ENCODE measurements at places on chromosomes 16 and 17. TPM values are rescaled to one million over a fixed set of nuclear protein-coding genes. Genes with fewer than 3 reads are reported as not detected.
A peak's percentile ranks its signal among the peaks of the same experiment; 100 is the strongest.

GRCh38 chr17:33779234-33779591 is 475.9 kb upstream of the CCL2 start:
- peak; percentile 71 for DNase-seq

GRCh38 chr17:1715803-1716075 is 5.6 kb upstream of the TLCD2 start:
- DNase-seq, result no peak

DNA sequence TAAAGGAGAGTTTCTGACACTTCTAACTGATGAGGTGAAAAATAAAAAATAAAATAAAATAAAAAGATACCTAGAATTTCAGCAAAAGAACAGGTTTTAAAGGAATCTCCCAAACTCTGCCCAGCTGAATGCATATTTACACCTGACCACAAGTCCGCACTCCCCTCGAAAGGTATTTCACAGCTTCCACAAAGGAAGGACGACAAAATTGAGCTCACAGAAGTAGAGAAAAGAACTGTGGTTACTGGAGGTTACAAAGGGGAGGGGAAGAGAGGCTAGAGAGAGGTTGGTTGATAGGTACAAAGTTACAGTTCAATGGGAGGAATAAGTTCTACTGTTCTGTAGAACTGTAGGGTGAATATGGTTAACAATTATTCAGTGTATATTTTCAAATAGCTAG is 5.0 kb downstream of the LITAF start:
- no peak for DNase-seq

DNA sequence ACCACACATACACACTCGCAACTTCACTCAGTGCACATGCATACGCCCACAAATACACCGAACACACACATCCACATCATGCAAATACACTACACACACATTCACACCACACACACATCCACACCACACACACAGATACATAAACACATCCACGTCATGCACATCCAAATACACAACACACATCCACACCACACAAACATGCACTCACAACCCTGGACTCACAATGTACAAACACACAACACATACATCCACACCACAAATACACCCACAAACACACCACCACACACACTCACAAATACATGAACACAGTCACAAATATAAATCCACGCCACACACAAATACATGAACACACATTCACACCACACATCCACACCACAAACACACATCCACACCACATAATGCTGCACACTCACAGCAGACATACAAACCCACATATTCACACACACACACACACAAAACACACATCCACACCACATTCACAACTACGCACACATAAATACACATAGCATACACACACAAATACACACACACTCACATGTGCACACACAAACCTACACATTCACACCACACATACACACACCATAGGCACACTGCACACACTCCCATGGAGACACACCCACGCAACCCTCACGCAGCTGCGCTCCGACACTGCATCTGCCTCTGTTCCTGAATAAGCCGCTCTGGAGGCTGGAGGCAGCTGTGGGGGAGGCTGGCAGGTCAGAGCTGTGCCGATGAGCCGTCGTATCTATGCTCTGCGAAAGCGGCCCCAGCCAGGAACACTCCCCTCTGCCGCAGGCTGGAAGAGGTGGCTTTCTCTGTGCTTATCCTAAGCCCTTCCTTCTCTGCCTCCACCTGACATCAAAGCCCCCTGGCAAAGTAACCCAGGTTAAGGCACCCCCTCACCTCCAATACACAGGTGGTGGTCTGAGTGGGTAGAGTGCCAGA is 141.8 kb downstream of the GRIN2A start:
- DNase-seq, result no peak

DNA sequence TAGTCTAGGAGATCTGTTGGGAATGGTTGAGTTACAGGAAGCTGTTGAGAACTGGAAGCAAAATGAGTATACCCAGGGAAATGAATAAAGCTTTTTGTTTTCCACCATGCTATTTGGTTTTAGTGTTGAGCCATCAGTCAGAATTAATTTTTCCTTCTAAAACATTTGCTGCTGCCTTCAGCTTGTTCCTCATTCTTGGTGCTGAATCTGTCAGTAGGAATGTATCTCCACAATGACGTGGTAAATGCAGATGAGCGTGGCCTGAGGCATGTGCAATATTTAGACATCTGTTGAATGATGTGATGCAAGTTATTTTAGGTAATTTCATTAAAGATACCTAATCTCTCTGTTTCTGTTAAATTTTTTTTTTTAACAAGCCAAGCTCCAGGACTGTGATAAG is 10.9 kb downstream of the HAPSTR1 start:
- no peak for DNase-seq

- DNase-seq, result peak; percentile 71
These were observed 40.5 kb upstream of the ATP2A3 start for GRCh38 chr17:4004517-4005295.

DNA sequence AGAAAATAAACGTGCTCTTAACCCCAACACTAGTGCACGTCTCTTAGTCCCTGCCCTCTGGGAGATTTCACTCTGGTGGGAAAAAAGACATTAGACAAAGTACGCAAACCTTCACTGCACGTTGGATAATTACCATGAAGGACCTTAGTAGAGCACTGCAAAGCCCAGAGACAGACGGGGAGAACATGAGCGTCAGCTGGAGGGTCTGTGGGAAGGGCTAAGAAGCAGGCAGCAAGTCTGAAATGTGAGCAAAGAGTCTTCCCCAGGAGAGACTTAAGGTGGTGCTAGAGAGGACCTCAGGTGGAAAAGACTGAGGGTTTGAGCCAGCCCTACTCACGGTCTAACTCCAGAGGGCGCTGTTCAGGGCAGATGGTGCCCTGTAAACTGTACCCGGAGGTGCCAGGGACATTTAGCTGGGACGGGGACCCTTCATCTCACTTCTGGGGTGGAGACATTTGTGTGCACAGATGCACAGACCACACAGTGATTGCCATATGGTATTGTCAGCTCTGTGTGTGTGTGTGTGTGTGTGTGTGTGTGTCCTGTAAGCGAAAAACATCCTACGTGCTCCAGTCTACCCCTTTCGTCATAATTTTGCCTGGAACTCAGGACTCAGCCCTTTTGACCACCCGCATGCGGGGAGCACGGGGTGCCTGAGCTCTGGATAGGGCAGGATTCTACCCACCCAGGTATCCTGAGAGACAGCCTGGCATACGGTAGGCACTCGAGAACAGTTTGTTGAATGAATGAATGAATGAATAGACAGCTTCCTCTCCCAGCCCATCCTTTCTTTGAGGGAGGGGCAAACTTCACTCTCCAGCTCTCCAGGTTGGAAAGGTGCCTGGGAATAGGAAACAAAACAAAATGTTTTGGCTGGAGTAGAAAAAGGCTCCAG is 10.1 kb upstream of the STAC2 start:
- DNase-seq, result no peak

GRCh38 chr16:53159781-53160436 is 105.1 kb downstream of the CHD9 start:
- no peak for DNase-seq

DNA sequence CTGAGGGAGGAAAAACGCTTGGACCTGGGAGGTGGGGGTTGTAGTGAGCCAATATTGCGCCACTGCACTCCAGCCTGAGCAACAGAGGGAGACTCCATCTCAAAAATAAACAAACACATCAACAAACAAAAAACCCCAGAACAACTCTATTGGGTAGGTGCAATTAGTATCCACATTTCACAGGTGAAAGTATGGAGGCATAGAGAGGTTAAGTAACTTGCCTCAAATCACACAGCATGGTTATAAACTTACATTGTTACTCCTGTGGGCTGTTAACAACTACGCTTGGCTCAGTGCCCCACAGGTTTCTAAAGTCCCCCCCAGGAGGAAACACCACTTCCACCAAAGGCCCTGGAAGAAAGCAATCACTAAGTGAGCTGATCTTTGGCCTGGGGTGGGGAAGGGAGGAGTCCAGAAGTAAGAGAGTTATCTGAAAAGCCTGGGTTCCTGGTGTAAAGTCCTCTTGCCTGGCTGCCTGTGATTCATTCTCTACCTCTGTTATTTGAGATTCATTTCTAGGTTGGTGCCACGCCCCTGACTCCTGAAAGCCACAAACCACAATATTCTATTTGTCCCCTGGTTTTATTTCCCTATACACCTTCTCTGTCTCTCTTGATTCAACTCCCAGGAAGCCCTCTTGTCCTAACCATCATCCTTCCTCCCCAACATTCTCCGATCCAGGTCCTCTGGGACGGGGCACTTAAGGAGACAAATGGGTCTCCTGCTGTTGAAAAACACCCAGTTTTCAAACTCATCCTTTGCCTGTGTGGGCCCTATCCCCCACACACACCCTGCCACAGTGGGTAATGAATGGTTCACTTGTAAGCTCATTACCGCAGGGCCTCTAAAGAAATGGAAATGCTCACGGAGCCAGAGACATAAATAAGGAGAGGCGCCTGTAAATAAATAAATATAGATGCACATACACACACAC is 195.4 kb downstream of the XYLT1 start:
- no peak for DNase-seq

DNA sequence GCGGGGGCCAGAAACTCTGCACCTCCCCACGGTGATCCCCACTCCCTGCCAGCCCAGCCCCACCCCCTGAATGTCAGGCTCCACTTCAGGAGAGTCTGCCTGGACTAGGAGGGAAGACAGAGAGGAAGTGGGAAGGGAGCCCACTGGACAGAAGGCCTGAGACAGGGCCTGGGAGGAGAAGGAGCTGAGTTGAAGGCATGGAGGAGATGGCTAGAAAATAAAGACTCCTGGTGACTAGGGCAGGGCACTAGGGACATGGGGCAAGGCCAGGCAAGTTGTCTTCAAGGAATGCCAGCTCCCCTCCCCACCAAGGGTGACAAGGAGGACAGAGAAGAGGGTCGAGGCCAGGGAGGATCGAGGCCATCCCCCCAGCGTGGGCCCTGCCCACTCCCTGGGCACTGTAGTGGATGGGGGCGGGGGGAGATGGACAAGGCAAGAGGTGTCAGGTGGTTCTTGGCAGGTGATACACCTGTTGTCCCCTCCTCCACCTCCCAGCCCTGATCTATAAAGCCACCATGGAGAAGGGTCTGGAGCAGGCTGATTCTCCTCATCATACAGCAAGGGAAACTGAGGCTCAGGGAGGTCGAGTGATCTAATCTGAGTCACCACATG is 19.7 kb downstream of the SRCIN1 start:
- DNase-seq, result no peak

- no peak for DNase-seq
These were observed 2.2 kb downstream of the FBXL19 start for GRCh38 chr16:30925632-30925987.

GRCh38 chr17:259341-259976 is 78.0 kb upstream of the DOC2B start:
- DNase-seq, result no peak

DNA sequence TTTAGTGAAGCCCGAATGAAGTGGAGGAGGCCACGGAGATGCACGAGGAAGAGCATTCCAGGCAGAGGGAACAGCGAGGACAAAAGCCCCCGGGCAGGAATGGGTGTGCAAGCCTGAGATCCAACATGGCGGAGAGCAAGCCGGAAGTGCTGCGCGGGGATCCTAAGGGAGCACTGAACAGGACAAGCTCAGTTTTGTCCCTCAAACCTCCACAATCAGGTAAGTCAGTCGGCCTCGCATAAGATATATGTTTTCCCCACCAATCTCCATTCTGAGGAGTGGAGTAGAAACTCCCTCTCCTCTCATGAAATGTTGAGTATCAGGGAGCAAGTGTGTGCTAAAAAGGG is 32.9 kb upstream of the USP22 start:
- DNase-seq, result no peak

GRCh38 chr16:72987480-72987901 is 60.4 kb downstream of the ZFHX3 start:
- DNase-seq, result no peak

DNA sequence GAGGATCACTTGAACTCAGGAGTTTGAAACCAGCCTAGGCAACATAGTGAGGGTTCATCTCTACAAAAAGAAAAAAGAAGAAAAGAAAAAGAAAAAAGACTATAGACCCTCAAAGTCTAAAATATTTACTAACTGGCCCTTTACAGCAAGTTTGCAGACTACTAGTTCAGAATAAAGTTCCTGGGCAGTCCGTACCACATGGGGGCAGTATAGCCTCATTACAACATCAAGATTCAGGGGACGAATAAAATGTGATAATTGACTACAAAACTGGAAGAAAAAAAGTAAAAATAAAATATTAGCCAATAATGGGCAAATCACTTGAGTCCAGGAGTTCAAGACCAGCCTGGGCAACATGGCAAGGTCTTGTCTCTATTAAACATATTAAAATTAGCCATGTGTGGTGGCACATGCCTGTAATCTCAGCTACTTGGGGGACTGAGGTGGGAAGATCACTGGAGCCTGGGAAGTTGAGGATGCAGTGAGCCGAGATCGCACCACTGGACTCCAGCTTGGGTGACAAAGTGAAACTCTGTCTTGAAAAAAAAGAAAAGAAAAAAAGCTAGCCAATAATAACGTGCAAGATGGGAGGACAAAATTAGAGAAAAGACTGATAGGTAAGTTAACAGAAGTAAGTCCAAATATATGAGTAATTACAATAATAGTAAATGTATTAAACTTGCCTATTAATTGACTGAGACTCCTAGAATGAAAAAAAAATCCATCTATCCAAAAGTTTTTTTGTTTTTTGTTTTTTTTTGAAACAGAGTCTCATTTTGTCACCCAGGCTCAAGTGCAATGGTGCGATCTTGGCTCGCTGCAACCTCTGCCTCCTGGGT is 129.4 kb upstream of the SEC14L1 start:
- DNase-seq, result peak; percentile 67

DNA sequence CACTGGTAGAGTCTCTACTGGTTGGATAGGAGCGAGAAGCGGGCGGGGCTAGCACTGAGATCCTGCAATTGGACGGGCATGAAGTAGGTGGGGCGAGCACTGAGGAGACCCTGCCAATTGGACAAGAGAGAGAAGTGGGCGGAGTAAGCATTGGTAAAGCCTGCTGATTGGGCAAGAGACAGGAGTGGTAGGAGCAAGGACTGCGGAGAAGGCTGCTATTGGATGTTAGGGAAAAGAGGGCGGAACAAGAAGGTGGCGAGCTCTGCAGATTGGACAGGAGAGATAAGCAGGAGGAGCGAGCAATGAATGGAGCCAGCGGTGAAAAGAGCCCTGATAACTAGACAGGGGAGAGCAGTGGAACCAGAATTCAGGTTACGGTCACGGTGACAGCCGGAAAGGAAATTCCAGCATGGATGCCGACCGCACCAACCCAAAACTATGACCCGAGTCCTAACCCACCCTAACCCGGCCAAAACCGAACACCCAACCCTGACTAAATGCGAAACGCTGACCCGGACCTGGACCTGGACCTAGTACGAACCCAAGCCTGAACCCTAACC is 4.8 kb downstream of the SCGB1C2 start:
- DNase-seq, result no peak

GRCh38 chr17:67105213-67105612 is 60.9 kb downstream of the CACNG1 start:
- DNase-seq, result no peak

Gene ADGRG1
- polyA plus RNA-seq, result 1.7 TPM

Gene DPH1
- 17.5 TPM for polyA plus RNA-seq

Gene TM4SF5
- 309 TPM for polyA plus RNA-seq

Gene CD79B
- polyA plus RNA-seq, result 3.4 TPM

Gene MPG
- polyA plus RNA-seq, result 41.3 TPM

Gene LPO
- polyA plus RNA-seq, result not detected

Gene KAT8
- 15.9 TPM for polyA plus RNA-seq

Gene FN3K
- polyA plus RNA-seq, result 24.4 TPM
